Mesothelial cell of epicardium (in vitro differentiated cells): ENCODE measurements at places on chromosomes 1 and 21. TPM values are rescaled to one million over a fixed set of nuclear protein-coding genes. Genes with fewer than 3 reads are reported as not detected.

- H3K27ac ChIP-seq: peak overlapping the region; percentile 43
- DNase-seq: no peak
- H3K27me3 ChIP-seq: no peaks in the 10 kb centered on the region
- peaks cover 22% of the 10 kb centered on the region for H3K4me1 ChIP-seq
Measured at GRCh38 chr1:172915271-172915670, 135.5 kb downstream of the TNFSF18 start.

DNA sequence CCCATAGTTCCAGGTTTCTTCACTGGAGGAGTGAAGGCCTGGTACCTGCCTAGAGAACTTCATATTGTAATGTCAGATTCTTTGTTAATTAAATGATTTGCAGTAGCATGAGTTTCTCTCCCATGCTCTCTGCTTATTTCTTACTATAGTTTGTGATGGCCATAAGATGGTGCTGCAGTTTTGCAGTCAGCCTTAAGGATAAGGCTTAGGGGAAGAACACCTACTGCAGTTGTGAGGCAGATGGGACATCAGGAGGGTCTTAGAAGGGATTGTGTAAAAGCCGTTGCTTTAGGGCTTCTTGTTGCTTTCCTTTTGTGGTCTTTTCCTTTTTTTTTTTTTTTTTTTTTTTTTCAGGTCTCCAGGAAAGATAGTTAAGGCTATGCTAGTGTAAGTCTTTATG lies 61.8 kb downstream of the MACF1 start:
- H3K4me3 ChIP-seq: no peak overlapping the region
- no peak for DNase-seq
- peaks cover 1% of the 10 kb centered on the region for H3K36me3 ChIP-seq
- H3K27ac ChIP-seq: no peak overlapping the region
- H3K27me3 ChIP-seq: no peaks in the 10 kb centered on the region
- H3K4me1 ChIP-seq: peaks cover 36% of the 10 kb centered on the region

DNA sequence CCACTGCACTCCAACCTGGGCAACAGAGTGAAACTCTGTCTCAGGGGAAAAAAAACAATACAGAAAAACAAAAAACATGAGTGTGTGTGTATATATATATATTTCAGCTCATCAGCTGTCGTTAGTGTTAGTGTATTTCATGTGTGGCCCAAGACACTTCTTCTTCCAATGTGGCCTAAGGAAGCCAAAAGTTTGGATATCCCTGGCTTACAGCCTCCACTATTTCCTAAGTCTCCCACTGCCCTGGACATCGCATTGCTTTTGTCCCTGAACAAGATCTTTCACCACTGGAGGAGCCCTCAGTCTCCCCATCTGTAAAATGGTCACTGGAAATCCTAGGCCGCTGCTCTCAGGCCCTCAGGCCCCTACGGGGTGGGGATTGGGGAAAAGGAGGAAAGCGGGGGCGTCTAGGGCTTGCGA lies 391 bp upstream of the LDLRAP1 start:
- no peaks in the 10 kb centered on the region for H3K36me3 ChIP-seq
- no peak for DNase-seq
- no peak overlapping the region for H3K27ac ChIP-seq
- H3K4me3 ChIP-seq: peak overlapping the region; percentile 54

DNA sequence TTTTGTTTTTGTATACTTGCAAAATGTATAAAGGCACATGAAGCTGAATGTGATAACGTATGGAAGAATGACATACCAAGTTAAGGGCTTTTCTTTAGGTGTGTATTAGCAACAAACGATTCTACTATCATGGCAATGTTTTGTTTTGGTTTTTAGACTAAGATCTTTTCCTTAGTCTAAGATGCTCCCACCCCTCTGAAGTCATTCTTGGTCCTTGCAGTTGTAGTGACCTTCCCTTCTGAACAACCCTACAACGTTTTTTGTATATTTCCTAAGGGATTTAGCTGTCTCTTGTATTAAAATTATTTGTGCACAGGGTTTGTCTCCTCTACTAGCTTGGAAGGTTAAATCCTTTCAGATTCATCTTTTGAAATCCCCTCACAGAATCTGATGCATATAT lies 61.0 kb downstream of the SPAG17 start:
- peaks cover 12% of the 10 kb centered on the region for H3K4me1 ChIP-seq
- H3K27ac ChIP-seq: no peak overlapping the region
- no peak overlapping the region for H3K4me3 ChIP-seq
- no peak for DNase-seq
- H3K27me3 ChIP-seq: no peaks in the 10 kb centered on the region

DNA sequence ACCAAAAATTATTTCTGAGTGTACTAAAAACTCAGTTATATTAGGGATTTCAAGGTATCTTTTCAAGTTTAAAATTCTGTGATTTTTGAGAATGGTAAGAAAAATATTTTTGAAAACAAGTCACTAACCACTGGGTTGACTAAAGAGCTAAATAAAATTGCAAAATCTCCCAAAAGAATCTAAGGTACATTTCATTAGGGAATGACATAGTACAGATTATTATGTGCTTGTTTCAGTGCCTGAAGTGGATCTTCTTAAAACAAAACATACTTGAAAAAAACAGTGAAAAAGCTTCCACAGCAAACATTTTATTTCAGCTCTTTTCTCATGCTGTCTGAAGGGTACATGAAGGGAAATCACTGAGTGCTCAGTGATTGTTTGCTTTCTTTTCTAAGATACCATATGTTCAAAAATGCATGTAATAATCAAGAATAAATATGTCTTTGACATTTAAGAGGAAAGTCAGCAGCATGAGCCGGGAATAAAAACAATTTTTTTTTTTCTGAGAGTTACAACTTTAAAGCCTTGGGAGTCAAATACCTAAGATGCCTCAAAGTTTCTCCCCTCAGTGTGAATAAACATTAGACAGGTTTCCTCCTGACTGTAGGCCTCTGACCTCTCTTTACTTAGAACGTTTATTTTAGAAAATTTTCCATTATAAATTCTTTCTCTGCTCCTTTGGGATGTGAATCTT lies 200.7 kb downstream of the KCNT2 start:
- H3K27me3 ChIP-seq: no peaks in the 10 kb centered on the region
- H3K4me3 ChIP-seq: no peak overlapping the region
- H3K4me1 ChIP-seq: peaks cover 33% of the 10 kb centered on the region
- peak overlapping the region; percentile 98 for H3K27ac ChIP-seq
- peaks cover 7% of the 10 kb centered on the region for H3K36me3 ChIP-seq
- no peak for DNase-seq

DNA sequence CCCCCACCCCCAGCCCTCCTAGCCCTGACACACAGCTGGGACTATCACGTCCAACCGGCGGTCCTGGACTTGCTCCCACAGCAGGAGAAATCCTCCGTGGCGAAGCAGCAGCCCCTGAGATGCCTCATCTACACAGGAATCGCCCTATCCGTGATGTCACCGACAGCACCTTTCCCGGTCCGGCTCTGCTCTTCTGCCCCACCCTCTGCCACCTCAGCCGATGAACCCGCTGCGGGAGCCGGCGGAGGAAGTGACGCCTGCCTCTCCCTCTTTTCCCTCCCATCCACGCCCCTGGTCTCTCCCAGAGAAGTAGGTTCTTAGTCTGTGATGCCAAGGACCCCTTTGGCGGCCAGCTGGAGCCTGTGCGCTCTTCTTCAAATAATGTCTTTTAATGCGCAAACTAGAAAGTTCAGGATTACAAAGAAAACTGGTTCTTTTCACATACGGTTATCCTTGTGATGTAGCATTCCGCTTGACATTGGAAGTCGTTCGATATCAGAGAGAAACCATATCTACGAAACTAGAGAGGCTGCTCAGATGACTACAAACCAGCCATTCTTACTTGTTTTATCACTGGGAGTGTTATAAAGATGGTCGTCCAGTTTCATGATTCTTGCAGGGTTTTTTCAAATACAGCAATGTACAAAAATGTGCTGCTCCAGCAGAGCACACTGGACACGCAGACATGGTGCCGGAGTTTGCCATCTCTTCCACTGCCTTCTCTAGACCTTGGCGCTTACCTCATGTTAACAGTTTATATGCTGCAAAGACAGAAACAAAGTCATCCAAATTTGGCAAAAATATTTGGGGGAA lies 120.3 kb downstream of the PPIAL4G start:
- no peaks in the 10 kb centered on the region for H3K36me3 ChIP-seq
- H3K27me3 ChIP-seq: peaks cover 47% of the 10 kb centered on the region
- H3K4me3 ChIP-seq: peak overlapping the region; percentile 68
- H3K27ac ChIP-seq: peak overlapping the region; percentile 20
- H3K4me1 ChIP-seq: peaks cover 20% of the 10 kb centered on the region

GRCh38 chr1:8439015-8439702 lies 121.2 kb downstream of the SLC45A1 start:
- peaks cover 26% of the 10 kb centered on the region for H3K4me1 ChIP-seq
- H3K36me3 ChIP-seq: peaks cover 10% of the 10 kb centered on the region
- no peaks in the 10 kb centered on the region for H3K27me3 ChIP-seq
- peak overlapping the region; percentile 89 for H3K27ac ChIP-seq
- DNase-seq: peak; percentile 61

GRCh38 chr1:204409123-204409522 lies 2.5 kb downstream of the PPP1R15B start:
- H3K27me3 ChIP-seq: no peaks in the 10 kb centered on the region
- H3K36me3 ChIP-seq: no peaks in the 10 kb centered on the region
- H3K4me1 ChIP-seq: peaks cover 38% of the 10 kb centered on the region
- peak overlapping the region; percentile 100 for H3K27ac ChIP-seq

DNA sequence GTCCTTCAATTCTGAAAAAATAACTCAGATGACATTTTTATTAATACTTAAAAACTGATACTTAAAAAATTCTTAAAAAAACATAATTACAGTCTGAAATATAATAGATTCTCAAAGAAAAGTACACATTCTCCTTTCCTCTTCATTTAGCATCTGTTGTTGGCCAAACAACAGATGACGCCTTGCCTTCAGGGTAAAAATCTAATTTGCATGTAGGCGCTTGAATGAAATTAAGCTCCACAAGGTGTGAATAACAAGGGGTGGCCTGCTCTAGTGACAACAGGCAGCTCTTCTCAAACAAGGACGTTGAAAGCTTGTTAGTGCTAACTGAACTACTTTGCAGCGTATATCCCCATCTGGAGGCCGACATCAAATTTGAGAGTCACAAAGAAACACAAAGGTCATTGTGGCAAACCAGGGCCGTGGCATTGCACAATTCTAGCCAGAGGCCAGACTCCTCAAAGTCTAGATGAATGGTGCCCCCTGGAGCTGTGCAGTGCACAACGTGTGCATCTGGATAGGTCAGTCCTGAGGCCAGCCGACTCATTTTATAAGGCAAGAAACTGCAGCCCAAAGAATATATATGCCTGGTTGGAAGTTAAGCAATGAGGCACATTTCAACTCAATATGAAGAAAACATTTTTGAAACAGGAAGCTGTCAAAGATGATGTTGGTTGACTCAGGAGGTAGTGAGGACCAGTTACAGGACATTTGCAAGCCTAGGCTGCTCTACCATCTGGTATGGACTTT lies 459.2 kb upstream of the RUNX1 start:
- H3K36me3 ChIP-seq: no peaks in the 10 kb centered on the region
- no peak for DNase-seq
- no peak overlapping the region for H3K27ac ChIP-seq

Gene INKA2
- 0.89 to 1.4 TPM (median 1.4 TPM) in 3 replicates for total RNA-seq

Gene CLCA4
- 0.07 TPM in 1 of 3 replicates, not detected in the others for total RNA-seq

Gene SIK1
- total RNA-seq: 30.5 to 36.1 TPM (median 31.6 TPM) in 3 replicates

Gene DPT
- 1.1 to 1.6 TPM (median 1.3 TPM) in 3 replicates for total RNA-seq

Gene OR14K1
- total RNA-seq: not detected in 3 replicates

Gene CELA3B
- total RNA-seq: not detected in 3 replicates

Gene ACTA1
- total RNA-seq: 3.6 to 4.1 TPM (median 3.9 TPM) in 3 replicates
